Brain (organoid and tissue), 16 donors: ENCODE measurements at places on chromosomes 6 and 20. TPM values are rescaled to one million over a fixed set of nuclear protein-coding genes. Genes with fewer than 3 reads are reported as not detected.
A peak's percentile ranks its signal among the peaks of the same experiment; 100 is the strongest.

Gene C6orf163
- 0.25 TPM for polyA plus RNA-seq

DNA sequence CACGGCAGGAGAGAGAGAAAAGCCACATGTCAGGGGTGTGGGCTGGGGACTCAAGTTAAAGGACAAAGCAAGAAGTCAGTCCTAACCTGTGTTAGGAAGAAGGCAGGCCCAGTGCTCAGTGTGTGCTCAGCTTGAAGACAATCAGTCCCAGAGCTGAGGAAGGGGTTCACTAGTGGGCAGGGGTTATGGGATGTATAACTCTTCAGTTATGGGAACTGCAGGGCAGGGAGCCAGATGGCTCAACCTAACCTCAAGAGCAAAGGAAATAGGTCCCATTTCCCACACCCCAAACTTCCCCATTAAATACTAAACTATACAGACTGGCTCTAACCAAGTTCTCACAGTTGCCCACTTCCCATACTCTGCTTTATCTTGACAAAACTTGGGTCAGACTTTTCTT, 7.4 kb upstream of the SSTR4 start:
- DNase-seq = no peak

Gene MUC22
- not detected for polyA plus RNA-seq

GRCh38 chr6:35146453-35146852, 5.3 kb upstream of the TCP11 start:
- DNase-seq = peak; percentile 34

Gene LCA5
- 7.2 TPM for polyA plus RNA-seq

DNA sequence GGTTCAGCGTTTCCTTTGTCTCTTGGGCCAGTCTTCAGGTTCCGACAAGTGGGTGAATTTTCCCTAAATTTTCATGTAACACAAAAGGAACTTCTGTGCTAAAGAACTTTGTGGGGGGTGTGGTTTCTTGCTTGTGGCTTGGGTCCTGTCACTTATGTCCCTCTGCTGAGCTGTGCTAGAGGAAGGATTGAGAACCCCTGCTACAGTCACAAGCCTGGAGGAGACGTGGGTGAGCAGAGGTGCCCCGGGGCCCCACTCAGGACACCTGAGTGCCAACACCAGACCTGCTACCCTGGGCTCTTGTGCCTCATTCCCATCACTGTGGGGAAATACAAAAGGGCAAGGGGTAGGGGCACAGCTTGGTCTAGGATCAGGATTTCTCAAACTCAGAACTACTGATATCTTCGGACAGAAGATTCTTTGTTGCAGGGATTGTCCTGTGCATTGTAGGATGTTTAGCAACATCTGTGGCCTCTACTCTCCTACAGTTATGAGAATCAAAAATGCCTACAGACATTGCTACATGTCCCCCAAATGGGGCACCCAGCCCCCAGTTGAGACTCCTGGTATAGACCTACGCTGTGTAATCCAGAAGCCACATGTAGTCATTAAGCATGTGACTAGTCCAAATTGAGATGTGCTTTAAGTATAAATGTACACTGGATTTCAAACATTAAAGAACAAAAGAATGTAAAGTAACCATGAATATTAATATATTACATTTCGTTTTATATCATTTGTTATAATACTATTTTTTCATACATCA, 128.7 kb downstream of the LY86 start:
- DNase-seq = no peak

Gene CNBD2
- polyA plus RNA-seq = 11.9 TPM

Gene GPR6
- 15.7 TPM for polyA plus RNA-seq

DNA sequence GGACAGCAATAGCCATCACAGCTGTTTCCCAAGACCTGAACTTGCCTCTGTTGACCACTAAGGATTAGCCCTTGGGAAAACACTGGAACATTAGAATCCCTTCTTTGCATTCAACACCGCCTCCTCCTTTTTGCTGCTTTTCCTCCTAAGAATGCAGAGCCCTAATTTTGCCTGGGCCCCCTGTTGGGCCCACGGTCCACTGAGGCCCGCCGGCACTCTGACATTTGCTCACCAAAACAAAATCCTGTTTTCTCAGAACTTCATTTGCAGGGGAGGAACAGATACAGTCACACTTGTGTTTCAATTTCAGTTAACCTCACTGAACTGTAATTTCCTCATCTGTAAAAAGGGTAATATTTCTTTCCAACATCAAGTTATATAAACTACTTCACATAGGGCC, 116.0 kb upstream of the JARID2 start:
- DNase-seq = no peak

DNA sequence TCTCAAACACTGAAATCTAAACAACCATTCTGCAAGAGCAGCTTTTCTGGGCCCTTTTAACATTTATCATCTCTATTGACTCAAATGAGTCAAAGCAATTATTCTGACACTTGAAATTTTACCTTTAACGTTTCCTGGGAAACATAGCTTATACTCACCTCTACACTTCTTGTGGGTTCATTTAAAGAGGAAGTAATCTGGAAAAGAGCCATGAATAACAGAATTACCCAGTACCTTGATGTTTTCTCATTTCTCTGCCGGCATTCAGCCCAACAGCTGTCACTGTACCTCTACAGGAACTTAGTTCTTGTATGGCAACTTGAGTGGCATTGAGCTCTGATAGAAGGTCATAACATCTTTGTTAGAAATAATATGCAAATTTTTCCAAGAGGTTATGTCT, 272.2 kb downstream of the KCNQ5 start:
- no peak for DNase-seq

GRCh38 chr6:137002505-137002904, 42.3 kb downstream of the IL20RA start:
- no peak for DNase-seq

GRCh38 chr6:168284187-168284586, 35.4 kb downstream of the DACT2 start:
- no peak for DNase-seq

GRCh38 chr6:130525408-130525807, 159.6 kb downstream of the TMEM200A start:
- peak; percentile 18 for DNase-seq

GRCh38 chr20:62571669-62572344, 70.5 kb upstream of the SLCO4A1 start:
- DNase-seq = no peak

DNA sequence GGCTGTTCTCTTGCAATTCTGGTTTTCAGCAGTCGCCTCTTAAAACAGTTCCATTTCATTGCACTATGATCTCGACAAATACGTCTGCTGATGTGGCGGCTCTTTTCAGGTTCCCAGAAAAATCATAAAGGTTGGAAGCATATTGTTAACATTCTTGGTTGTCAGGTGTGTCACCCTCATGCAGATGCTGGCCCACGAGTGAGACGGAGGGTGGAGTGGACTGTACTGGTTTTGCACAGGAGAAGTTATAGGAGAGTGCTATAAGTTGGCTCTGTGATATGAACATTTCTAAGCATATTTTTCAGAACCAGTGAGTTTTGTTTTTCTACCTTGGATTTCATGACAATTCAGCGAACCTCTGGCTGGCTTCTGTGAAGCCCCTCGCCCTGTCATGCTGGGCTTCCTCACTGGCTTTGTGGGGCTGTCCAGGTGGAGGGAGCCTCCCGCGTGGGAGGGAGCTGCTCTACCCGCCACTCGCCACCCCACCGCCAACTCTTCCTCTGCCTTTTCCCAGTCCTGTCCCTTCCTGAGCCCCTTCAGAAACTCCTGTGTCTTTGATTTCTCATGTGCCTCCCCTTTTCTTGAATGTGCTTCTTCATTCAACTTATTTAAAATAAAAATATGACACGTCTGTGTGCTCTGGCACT, 10.6 kb downstream of the IRF4 start:
- DNase-seq = no peak

Gene PAQR8
- polyA plus RNA-seq = 63.5 TPM

DNA sequence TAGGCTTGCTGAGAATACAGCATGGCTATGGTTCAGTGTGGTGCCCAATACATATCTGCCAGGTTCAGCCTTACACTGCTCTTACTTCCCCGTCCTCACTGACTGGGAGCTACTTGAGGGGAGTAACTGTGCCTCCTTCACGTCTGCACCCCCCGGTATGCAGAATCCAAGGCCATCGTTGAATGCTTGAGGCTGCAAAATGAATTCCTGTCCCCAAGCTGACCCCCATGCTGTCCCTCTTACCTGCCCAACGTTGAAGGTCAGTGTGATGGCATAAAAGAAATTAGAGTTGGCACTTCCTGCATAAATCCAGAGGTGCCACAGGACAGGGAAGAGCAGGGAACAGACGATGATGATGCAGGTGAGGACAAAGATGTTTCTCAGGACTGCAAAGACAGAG, 16.3 kb downstream of the MAP1LC3A start:
- no peak for DNase-seq

Gene GTSF1L
- not detected for polyA plus RNA-seq

Gene FHL5
- polyA plus RNA-seq = 1.1 TPM

DNA sequence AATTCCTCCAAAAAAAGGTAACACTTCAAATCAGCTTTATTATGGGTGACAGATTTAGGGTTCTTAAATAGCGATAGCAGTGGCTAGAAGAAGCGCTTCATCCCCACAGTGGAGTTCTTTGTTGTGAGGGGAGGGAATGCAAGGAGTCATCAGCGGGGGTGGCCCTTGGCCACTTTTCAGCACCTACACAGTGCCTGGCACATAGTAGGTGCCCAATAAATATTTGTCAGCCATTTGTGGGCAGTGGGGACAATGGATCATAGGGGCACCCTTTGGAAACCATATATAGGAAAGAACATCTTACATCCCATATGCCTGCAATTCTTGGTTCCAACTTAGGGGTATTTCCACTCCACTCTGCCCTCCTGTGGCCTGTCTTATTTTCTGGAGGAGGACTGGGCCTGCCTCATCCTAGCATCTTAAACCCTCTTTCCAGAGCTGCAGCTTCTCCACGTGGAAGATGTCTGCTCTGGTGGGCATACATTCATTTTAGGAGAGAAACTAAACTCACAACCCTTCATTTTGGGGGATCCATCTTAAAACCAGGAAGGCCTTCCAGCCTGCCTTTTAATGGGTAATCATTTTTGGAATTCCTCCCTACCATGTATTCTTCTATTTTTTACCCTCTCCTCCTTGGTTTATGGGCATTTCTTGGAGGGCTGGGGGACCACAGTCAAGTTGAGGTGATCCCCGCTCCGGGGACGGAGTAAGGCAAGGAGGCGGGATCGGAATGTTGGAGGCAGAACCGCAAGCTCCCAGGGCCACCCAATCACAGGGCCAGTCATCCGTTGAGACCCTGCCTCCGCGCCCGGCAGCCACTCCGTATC, 2.6 kb upstream of the GPSM3 start:
- peak; percentile 81 for DNase-seq

- peak; percentile 76 for DNase-seq
Observed at GRCh38 chr20:59605601-59606364, 1.4 kb downstream of the PHACTR3 start.

DNA sequence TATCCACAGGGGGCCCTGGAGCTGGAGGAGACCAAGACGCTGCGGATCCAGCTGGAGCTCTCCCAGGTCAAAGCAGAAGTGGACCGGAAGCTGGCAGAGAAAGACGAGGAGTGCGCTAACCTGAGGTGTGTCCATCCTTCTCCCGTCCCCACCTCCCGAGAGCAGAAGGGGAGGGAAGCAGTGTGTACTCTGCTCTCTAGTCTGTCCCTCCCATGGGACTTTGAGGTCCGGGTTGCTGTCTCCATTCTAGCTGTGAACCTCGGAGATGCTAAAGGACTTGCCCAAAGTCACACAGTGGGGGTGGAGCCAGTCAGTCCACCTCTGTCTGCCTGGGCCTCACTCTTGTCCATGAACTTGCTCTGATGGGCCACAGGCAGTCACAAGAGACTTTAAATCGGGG, 44.1 kb downstream of the MYH7B start:
- DNase-seq = no peak

GRCh38 chr6:160254467-160255312, 3.9 kb downstream of the SLC22A2 start:
- no peak for DNase-seq

Gene KCNG1
- 2.1 TPM for polyA plus RNA-seq

Gene HLA-E
- 173 TPM for polyA plus RNA-seq

- no peak for DNase-seq
Observed at GRCh38 chr6:38738261-38738660, 23.1 kb downstream of the DNAH8 start.

- no peak for DNase-seq
Observed at GRCh38 chr6:32177183-32177787, 920 bp upstream of the RNF5 start.

Gene DDX43
- polyA plus RNA-seq = not detected

Gene PNPLA1
- polyA plus RNA-seq = 0.15 TPM

- no peak for DNase-seq
Observed at GRCh38 chr6:42013134-42013516, 37.2 kb upstream of the TAF8 start.

DNA sequence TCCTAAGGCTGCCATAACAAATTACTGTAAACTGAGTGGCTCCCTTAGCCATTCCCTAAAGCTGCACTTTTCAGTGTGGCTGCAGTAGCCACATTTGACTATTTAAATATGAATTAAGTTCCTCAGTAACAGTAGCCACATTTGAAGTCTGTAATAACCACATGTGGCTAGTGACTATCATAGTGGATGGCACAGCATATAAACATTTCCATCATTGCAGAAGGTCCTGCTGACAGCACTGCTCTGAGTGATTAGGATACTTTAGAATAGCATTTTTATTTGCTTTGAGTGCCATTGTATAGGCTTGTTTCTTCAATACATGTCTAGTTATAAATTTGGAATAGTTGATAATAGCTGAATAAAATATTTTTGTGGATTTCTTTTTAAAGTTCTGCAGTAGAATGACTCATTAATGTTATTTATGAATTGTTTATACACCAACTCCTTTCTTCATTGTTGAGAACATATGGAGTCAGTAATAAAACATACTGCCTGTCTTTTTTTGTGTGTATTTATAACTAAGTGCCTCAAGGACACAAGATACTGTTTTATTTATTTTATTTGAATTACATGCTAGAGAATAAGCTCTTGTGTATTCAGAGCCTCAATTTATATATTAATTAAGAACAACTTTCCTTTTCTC, 217.2 kb downstream of the CDKAL1 start:
- DNase-seq = no peak

- no peak for DNase-seq
Observed at GRCh38 chr6:107571354-107571753, 81.4 kb downstream of the SOBP start.

DNA sequence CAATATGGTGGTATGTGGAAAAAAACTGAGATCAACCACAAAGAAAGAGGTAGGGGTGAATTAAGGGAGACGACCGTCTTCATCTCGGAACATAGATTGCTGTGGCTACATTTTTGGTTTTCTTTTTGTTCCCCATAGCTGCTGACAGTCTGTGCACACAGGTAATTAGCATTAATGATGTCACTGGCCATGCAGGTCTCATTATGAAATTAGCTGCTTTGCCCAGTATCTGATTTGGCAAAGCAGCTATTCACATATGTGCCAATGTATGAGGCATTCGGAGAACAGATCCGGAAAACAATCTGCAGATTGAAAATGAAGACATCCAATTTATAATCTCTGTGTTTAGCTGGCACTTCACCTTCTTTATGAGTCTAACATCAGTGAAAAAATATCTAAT, 13.1 kb downstream of the NOX3 start:
- no peak for DNase-seq
